ENCODE measurements at places on chromosomes 1 and 21.
A peak's percentile ranks its signal among the peaks of the same experiment; 100 is the strongest.

DNA sequence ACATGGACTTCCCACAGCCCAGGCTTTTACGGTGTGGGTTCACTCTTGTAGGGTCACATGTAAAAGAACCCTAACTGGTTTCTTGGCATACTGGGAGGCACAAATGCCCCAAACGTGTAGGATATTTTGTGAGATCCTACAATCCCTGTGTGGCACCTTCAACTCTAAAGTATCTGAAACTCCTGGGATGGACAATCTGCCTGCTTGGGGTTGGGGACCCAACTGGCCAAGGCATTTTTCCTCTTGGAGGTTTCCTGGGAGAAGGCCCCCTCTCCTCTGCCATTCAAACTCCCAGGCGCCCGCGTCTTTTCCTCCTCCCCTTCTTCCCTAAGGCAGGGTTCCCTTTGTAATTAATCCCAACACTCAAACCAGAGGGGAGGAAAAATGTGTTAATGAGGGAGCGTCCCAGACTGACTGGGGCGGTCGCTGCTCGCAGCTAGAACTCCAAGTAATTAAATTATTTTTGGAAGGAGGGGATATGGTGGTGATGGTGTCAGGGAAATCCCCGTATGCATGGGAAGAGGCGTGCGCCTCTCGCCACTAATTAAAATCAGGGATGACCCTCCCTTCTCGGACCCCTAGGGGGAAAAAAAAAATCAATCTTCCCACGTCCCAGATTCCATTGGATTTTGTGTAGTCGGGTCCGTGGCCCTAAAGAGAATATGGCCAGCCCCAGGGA is 681 bp upstream of the VANGL2 start:
- DNase-seq = no peak

GRCh38 chr1:156670791-156671190 is 6.4 kb downstream of the NES start:
- no peak for DNase-seq

- DNase-seq = no peak
These were observed 138.1 kb upstream of the KCNJ6 start for GRCh38 chr21:38054334-38054733.

DNA sequence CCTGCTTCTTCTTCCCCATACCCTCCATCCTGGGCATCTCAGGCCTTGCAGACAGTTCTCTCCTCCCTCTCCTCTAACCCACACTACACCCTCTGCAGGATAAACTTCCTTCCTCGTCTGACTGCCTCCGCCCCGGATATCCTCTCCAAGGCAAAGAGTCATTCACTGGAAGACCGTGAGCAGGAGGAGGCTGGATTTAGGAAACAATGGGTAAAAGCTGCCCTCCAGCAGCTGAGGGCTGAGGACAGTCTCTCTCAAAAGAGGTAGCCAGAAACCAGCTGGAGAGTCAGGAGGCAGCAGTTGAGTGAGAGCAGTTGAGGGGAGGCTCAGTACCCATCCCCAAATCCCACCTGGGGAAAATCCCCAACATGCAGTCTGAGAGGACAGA is 1.4 kb downstream of the CSRP1 start:
- peak; percentile 86 for DNase-seq

DNA sequence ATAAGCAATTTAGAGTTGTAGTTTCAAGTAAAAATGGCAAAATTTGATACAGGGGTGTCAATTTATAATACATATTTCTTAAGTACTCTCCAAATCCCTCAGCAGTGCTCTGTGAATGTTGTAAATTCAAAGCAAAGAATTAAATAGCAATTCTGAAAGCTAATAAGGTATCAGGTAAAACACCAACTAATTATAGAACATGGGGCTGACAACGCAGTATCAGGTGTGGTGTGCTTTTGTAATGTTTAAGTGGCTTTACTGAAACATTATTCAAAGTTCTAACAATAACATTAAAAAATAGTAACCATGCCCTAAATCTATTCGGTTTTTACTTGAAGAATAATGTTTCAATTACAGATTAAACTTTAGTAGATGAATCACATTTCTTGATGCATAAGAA is 1271.2 kb upstream of the ADGRL2 start:
- DNase-seq = no peak

GRCh38 chr1:198168227-198168626 is 11.4 kb downstream of the NEK7 start:
- peak; percentile 74 for DNase-seq

DNA sequence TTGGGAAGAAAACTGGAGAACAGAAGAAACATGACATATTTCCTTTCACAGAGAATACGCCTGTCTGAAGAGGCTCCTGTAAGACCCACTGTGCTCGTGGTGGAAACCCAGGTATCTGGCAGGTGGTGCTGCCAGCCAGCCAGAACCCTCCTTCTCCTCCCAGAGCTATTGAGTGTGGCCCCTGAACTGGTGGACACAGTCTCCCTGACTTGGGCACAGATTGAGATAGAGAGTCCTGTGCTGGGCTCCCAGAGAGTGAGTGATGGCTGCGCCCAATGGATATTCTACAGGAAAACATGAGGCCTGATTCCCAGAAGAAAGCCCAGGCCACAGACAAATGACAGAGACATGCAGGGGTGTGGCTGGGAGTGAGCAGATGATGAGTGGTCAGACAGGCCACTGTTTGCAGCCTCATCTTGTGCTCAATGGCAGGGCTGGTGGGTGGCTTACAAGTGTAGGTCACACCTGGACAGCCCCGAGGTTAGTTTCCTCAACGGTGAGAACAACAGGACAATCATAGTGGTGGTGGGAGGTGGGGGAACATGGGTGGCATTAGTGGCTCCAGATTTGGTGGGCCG is 127.9 kb downstream of the PTPRU start:
- no peak for DNase-seq

DNA sequence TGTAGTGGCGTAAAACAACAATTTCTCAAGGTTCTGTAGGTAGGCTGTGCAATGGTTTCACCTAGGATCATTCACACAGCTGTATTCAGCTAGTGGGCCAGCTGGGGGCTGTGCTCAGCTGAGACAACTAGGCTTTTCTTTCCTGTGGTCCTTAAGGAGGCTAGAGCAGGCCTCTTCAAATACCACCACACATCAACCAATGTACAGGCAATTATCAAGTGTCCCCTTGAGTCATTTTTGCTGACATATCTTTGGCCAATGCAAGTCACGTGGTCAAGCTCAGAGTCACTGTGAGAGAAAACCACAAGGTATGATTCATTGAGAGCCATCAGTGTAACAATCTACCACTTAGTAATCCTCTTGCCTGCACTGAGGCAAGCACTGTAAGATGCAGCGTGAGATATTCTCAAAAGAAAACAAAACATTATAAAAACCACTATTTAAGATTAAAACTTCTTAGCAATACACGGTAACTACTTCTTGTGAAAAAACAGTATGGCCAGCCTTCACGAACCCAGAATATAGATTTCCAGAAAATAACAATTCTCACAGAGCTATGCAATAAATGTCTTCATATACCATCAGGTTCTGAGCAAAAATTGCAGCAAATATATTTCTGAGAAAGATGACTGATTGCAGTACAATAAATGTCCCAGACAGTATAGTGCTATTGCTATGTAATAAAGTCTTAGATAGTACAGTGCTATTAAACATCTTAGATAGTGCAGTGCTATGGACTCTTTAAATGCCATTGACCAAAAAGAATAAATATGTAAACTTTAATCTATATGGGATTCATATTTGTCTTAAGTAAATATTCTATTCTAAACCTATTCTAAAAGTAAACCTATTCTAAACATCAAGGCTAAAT is 55.3 kb downstream of the NME7 start:
- DNase-seq = peak; percentile 96

DNA sequence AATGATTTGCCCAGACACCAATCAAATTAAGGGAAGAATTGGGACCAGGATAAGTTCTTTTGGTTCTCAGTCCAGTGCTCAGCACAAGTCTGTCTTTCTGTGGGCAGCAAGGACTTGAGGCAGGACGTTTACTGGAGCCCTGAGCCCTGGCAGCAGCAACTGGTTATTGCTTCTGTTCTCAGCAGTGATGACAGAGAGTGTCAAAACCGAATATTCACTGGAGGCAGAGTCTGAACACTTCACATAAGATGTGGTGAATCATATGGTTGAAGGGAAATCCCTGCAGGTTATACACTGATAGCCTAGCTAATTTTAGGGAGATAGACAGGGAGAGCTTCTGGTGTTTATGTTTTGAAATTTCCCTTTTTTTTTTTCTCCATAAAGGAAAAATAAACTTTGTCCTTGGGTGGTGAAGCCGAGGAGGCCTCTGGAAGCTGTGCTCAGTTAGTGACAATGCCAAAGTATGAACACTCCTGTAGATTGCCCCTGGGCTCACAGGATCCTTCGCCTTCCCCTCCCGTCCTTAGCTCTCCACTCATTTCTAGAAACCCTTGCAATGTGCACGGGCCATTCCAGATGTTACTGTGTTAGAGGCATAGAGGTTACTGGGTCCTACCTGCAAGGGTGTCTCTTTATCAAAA is 26.3 kb upstream of the TSPAN2 start:
- no peak for DNase-seq

- no peak for DNase-seq
These were observed 69.5 kb downstream of the LUZP1 start for GRCh38 chr1:23099171-23099536.

DNA sequence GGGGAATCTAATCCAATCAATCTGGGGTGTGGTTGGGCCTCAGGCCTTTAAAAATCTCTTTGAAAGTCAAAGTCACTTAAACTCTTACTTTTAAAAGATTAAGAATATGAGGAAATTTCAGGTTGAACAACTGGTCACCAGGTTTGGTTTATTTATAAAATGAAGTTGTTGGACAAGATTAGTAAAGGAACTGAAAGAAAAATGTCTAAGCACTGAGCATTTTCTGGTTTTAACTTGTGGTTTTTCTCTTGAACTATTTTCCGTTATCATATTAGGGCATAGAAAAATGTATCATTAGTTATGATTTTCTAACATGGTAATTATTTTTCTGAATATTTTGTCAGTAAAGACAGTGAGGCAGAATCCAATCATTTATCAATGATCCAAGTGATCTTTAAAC is 49.6 kb downstream of the RGS2 start:
- DNase-seq = no peak

- DNase-seq = no peak
These were observed 39.6 kb upstream of the ABCG1 start for GRCh38 chr21:42179316-42179715.

DNA sequence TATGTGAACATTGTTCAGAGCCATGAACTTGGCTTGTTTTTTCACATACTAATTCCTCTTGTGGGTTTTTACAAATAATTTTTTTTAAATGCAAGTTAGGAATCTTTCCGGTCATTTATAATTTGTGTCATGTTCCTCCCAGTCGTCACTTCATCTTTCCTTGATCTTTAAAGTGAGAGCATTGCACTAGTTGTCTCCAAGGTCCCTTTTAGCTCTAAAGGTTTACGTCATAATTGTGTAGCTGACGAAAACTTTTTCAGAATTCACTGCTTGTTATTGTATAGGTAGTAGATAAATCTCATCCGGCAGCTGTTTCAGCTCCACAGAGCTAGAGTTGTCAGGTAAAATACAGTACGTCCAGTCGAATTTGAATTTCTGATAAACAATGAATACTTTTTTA is 33.6 kb downstream of the SOAT1 start:
- no peak for DNase-seq

GRCh38 chr1:171137580-171137979 is 46.9 kb downstream of the FMO3 start:
- DNase-seq = no peak

- no peak for DNase-seq
These were observed 26.5 kb downstream of the LRRC38 start for GRCh38 chr1:13487143-13487868.

- no peak for DNase-seq
These were observed 216.0 kb downstream of the S1PR1 start for GRCh38 chr1:101452825-101453224.

GRCh38 chr1:33050221-33051076 is 13.8 kb upstream of the AK2 start:
- peak; percentile 89 for DNase-seq

DNA sequence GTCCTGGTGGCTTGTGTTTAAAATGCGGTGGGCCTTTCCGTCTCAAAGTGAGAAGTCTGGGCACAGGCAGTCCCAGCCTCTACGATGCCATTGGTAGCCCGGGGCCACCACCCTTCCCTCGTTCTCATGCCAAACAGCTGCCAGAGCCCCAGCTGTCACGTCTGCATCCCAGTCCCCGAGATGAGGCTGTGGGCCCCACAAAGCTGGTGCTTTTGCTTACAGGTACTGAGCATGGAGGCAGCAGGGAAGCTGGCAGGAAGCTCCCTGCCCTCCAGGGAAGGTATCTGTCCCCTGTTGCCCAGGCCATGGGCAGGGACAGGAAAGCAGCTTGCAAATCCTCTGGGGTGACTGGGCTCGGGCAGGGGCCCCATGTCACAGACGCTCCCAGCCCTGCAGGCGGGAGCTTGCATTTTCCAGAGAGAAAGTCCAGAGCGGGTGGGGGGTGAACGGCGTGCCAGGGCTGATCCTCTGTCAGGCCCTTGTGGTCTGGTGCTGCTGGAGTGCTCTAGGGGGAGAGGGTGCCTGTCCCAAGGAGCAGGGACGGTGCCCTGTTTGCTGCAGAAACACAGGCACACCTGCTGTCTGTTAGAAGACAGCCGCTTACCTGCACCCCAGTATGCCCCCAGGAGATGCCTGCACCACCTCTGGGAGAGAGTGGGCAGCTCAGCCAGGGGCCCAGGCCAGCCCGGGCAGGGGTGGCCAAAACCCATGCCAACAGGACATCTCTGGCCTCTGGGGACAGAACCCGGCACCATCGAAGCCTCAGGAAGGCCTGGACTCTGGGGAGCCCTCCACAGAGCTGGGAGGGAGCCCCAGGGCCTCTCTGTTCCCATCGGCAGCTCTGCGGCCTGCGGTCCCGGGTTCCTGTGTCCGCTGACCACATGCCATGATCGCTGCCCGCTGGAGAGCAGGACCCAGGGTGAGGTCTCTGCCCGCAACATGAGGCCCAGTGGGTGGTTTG is 45.9 kb downstream of the SLX9 start:
- DNase-seq = no peak

- DNase-seq = no peak
These were observed 156.2 kb downstream of the RHOU start for GRCh38 chr1:228891272-228892034.

DNA sequence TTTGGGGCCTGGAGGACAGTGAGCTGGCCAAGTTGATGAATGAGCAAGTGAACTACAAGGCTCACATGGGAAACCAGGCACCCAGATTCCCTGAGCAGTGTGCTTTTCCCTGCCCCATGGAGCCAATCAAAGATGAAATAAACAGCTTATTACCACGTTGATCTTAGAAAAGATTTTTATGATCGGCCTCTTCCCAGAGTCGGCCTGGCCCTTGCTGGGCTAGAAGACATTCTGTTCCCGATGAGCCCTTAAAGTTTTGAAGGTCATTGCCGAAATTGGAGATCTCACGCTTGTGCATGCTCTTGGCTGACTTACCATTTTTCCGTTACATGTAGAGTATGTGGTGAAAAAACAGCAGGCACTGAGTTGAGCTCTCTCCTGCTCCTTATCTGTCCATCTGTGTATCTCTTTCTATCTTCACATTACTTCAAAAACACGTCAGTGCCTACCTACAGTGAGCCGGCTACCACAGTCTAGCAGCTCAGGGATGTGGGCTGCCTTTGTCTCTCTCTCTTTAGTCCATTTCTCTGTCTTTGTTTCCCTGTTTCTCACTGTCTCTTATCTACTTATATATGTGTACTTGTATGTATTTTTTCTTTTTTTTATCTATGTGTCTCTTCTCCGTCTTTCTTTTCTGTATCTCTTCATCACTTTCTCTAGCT is 248.8 kb upstream of the USP24 start:
- no peak for DNase-seq
